ENCODE measurements at places on chromosomes 11 and 22.
A peak's percentile ranks its signal among the peaks of the same experiment; 100 is the strongest.

GRCh38 chr22:35970616-35971455 lies 57.8 kb downstream of the RBFOX2 start:
- DNase-seq: no peak

GRCh38 chr11:31706357-31706756 lies 104.8 kb downstream of the PAX6 start:
- no peak for DNase-seq

GRCh38 chr11:3136546-3137455 lies 28.3 kb downstream of the OSBPL5 start:
- DNase-seq: no peak

DNA sequence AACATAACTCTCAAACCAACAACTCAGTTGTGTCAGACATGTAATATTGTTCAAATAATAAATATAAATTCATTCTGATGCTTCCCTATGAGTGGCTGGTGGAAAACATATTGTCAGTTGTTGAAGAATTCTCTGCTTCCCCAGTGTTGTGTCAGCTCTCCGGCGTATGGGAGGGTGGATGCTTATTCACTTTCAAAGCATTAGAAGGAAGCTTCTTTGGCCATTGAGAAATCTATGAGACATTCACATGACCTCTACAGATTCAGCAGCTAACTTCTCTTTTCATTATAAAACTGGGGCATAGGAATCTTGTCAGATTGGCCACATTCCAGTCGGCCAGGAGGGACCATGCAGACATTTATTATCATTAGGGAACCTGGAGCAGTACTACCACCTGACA lies 2.9 kb downstream of the OR51V1 start:
- no peak for DNase-seq

DNA sequence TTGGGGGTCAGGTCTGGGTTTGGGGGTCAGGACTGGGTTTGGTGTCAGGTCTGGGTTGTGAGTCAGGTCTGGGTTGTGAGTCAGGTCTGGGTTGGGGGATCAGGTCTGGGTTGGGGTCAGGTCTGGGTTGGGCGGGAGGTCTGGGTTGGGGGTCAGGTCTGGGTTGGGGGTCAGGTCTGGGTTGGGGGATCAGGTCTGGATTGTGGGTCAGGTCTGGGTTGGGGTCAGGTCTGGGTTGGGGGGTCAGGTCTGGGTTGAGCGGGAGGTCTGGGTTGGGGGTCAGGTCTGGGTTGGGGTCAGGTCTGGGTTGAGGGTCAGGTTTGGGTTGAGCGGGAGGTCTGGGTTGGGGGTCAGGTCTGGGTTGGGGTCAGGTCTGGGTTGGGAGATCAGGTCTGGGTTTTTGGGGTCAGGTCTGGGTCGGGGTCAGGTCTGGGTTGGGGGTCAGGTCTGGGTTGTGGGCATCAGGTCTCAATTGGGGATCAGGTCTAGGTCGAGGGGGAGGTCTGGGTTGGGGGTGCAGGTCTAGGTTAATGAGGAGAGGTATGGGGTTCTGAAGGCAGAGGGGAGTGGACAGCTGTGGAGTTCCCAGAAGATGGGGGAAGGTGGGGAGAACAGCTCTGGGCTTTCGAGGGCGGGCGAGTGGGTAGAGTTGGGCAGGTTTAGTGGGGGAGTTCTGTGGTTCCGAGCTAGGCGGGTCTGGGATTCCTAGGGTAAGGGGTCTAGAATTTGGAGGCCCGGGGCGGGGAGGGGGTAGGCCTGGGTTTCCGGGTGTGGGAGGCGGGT lies 629 bp downstream of the TTLL8 start:
- DNase-seq: no peak

DNA sequence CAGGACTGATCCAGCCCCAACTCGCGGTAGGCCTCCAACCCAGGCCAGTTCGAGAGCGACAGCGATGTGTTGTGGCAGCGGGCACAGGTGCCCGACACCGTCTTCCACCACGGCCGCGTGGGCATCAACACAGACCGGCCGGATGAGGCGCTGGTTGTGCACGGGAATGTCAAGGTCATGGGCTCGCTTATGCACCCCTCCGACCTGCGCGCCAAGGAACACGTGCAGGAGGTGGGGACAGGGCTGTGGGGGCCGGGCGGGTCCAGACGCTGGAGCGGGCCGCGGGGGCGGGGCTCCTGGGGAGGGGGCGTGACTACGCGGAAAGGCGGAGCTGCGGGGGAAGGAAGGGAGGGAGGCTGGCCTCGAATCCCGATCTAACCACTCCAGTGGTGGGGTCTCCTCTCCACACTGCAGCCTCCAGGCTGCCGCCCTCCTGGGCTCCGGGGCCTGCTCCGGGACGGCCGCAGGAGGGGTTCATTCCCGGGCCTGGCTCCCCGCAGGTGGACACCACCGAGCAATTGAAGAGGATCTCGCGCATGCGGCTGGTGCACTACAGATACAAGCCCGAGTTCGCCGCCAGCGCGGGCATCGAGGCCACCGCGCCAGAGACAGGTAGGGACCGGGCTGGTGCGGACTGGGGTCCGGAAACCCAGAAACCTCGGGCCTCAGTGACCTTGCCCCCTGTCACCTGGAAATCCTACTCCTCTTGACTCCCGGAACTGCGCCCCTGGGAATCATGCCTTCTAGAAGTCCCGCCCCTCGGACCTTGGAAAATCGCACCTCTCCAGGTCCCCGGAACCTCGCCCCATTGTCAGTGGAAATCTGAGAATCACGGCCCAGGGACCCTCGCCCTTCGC lies 14.9 kb downstream of the TMEM258 start:
- no peak for DNase-seq

DNA sequence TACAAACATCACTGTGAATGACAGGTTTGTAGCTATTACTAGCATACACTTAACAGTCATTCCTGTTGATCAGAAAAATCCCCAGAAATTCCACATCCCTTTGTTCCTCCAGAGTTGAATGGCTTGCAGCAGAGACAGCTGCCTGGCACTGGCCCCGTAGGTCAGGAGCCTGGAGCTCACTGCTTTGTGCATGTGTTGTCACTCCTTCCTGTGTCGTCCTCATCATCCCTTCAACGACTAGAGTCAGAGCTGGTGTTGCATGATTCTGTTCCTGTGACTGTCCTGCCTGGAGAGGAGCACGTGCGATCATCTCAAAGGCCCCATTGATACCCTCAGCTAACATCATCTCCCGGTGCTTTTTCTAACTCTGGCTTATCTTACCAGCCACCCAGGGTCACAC lies 58.3 kb downstream of the LDLRAD3 start:
- DNase-seq: no peak

DNA sequence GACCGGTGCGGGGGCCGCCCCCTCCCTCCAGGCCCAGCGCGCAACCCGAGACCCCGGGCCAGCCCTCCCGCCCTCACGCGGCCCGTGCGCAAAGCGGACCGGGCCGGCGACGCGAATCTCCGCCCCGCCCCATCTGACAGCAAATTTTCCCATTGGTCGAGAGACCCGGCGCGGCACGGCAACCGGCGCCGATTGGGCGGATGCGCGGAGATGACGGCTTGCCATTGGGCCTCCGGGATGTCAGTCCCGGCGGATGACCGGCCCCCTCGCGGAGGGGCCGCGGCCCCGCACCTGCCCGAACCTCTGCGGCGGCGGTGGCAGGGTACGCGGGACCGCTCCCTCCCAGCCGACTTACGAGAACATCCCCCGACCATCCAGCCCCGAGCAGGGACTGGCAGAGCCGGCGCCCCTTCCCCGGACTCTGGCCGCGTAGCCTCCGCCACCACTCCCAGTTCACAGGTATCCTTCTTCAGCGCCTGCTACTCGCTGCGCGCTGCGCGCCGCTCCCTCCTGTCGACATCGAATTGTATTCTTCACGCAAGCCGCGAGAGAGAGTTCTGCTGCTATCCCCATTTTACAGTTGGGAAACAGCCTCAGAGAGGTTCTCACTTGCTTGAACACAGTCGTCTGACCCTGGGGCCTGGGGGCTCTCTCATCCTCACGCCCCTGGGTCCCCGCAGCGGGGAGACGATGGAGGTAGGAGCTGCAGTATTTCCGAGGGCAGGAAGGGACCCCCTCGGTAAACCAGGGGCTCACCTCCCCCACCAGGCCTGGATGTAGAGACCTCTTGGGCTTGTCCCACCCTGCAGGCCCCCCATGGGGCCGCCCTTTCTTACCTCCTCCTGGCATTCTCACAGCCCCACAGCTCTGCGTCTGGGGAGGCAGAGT lies at the start of gene ARVCF:
TSS of gene ARVCF (minus strand) at position 90 of the 888 bp plus-strand sequence. CDS start 26,029 bp downstream, outside the sequence.
- DNase-seq: peak; percentile 99

DNA sequence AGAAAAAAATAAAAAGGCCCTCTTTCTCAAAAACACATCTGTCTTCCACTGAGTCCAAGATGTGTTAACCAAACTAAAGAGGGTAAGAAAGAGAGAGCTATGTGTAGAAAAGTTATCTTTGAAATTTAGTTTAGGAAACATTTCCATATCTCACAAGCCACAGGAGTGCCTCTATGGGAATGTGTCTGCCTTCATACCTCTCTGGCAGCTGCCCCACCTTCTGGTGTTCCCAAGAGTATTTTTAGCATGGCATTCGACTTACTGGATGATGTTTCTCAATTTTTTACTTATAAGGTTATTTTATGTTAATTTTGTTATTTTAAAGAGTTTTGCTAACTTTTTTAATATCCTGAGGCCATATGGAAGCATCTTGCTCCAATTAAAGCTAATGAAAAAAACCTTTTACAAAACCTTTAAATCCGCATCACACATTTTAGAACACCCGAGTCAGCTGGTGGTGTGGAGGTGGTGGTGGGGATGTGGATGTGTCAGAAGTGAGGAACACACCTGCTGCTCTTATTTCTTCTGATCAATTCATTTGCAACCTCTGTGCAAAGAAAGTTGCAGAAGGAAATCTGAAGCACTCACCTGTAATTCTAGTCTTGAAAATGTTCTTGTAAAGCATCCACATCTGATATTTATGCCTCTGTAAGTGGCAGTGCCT lies 112.2 kb downstream of the NCAM1 start:
- no peak for DNase-seq

DNA sequence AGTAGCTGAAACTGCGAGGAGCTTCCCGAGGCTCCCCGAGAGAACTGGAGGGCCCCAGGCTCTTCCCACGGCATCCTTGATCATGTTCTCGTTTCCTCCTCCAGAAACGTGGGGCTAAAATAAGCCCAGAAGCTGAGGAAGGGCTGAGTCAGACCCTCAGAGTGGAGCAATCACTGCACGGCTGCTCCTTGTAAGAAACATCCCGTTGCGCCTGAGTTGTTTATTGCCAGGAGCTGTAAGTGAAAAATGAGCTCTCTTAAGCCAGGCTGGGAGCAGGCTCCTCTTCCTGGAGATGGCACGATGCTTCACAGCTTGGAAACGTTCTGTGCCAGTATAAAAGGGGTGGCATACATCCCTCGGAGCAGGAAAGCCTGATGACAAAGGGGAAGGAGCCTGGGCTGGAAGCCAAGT lies 47.3 kb upstream of the SYN3 start:
- no peak for DNase-seq

DNA sequence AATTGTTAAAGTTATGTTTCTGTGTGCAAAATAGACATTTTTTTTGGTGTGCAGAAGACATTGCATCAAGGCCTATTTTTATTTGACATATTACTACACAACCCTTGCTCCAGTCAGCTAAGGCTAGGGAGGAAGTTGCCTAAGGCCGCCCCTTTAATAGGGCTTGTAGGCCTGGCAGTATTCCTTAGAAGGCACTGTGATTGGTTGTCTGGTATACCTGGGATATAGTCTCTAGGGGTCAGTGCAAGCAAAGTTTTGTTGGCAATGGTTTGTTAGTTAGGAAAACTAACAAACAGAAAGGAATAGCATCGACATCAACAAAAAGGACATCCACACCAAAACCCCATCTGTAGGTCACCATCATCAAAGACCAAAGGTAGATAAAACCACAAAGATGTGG lies 16.9 kb downstream of the CCDC15 start:
- no peak for DNase-seq

DNA sequence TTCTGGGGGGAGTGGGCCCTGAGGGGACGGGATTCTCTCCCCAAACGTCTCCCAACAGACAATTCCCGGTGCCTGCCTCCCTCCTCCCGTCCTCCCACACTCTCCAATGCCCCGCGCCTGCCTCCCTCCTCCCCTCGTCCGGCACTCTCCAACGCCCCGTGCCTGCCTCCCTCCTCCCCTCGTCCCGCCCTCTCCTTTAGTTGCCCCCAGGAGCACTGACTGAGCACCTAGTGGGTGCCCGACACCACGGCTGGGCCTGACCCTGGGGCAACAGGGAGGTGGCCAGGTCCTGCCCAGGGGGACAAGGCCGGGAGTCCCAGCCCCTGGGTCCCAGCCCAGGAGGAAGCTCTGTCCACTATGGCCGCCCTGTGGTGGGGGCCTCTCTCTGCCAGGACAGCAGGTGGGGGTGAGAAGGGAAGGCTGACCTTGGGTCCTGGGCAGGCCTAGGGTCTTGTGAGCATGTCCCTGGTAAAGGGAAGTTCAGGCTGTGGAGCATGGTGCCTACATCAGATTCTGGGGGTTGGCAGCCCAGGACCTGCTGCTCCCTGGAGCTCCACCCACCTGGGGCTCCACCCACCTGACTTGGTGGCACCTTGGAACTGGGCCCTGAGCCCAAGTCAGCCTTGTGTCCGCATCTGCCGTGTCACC lies 942.3 kb downstream of the BRD1 start:
- no peak for DNase-seq

GRCh38 chr22:39317084-39317774 lies 2.2 kb downstream of the RPL3 start:
- no peak for DNase-seq

DNA sequence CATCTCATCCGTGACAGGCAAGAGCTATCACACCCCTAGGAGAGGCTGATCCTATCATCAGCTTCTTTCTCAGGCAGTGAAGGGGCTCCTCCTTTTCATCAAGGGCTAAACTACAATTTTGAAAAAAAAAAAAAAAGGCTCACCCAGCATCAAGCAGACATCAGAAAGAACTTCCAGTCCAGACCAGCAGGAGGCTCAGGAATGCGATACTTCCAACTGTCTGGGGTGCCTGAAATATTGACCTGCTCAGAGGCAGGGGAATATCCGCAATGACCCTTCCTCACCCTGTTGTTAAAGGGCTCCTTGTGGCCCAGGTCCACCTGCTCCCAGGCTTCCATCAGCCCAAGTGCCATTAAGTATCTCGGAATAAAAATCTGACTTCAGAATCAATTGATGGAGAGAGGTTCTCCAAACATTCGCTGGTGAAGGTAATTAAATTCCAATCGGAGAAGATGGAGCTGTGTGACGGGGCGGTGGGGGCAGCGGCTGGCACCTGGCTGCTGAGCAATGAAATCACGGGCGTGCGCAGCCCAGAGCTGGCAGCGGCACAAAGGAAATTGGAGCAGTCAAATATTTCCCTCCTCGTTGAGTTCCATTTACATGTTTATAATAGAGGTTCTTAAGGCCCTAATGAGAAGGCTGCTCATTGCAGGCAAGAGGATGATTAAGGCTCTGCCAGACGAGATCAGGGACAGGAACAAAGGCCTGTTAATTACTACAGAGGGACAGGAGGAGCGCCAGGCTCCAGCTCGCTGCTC lies 69.0 kb upstream of the THY1 start:
- no peak for DNase-seq

GRCh38 chr22:29765905-29766631 lies 739 bp downstream of the ZMAT5 start:
- DNase-seq: no peak
